Activated CD4-positive, alpha-beta T cell treated with anti-CD3 and anti-CD28 coated beads, Interleukin-2, amount 50 U/mL, for 24 hours (primary cell): ENCODE measurements at places on chromosomes 12 and 14.

DNA sequence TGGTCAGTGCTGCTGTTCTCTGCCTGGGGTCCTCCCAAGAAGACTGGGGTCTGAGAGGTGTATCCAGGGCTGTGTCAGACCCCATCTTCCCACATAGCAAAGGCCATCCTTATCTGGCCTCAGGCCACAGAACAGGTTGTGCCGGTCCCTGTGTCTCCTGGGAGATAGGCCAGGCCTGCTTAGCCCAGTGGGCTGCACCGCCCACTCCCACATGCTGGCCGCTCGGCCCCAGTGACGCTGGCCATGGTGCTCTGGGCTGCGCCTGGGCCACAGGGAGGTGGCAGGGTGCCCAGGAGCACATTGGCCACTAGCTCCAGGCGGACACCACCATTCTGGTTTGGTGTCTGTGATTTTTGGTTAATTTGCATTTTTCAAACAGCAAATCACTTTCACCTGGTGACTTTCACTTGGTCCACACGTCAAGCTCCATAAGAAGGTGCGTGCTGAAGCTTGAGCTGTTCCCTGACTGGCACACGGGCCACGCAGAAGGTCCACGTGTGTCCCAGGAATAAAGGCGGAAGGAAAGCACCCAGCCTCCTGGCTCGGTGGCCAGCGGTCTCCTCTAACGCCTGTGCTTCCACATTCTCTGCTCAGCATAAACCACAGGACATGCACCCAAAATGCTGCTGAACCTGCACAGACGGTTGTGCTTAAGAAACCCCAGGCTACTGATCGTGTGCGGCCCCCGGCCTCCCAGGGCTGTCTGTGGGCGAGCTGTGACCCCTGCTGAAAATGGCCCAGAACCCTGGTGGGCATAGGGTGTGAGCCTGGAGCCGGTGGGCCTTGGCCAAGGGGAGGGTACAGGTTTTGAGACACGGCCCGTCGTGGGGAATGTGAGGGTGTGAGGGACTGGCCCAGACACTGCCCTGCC is 4.6 kb downstream of the FBRSL1 start:
- no peak for DNase-seq

DNA sequence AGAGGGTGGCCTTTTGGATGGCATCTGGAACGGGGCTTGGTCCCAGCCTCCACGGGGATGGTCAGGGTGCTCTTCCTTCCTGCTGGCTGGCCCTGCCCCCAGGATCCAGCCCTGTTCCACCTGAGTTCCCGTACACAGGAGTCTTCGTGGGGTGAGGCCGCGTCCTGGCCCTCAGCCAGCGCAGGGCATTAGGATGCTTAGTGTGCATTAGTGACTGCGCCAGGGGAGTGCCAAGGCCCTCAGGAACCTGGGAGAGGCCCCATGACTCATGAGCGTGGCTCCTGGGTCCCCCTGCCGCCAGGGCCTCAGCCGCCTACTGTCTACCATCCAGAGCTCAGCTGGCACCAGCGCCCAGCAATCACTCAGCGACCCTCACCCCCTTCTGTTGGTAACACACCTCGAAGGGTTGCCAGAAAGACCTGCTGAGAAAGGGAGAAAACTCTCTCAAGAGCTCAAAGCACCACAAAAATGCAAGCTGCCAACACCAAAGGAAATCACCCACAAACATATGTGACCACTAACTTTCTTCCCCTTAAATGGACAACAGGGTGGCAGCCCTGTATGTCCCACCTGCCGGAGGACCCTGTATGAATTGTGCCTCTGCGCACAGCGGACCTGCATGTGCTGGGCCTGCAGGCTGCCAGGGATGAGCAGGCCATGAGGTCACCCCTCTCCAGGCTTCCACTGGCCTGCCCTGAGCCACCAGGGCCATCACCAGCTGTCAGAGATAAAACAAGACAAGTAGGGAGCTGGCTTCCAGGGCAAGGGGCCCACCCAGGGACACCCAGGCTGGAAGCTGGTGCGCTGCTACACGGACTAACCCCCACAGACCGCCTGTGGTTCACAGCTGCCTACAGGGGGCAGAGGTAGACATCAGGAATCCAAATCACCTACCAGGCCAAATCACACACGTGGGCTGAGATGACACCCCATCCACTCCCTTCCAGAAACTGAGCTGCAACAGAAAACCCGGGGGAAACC is 28.7 kb downstream of the CCDC85C start:
- DNase-seq, result no peak

DNA sequence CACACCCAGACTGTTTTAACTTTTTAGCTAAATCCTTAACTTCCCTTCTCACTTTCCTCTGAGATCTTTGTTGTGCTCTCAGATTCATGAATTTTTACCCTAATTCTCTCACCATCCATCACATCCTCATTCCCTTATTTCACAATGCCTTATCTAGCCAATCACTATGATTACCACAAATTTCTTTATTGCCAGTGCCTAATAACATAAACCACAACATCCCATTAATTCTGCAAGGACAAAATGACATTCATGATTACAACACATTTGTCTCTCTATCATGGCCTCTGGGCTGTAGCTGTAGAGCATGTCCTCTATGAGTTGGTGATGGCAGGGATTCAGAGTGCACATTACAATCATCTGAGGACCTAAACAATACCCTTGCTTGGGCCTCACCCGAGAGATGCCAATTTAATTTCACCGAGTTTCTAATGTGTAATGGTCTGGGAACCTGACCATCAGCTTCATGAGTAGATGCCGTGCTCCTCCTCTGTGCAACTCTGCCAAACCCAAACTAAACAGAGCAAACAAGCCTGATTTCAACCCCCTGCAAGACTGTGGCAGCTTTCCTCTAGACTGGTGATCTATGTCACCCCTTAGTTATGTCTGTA is 99.3 kb downstream of the SPTSSA start:
- no peak for DNase-seq

DNA sequence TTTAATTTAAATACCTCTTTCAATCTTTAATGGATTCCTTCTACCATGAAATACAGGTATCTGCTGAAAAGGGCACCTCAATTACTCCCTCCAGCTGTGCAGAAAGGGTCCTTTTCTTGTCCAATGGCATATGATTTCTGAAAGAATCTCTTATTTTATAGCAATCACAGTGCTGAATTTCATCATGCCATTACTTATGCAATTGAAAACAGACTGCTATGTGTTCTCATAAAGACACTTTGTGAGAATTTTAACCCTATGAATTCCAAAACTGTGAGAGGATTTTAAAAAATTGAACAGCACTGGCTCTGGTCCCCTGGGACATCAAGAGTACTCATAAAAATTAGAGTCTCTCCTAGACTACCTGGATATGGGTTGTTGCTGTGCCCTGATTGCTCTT is 45.9 kb upstream of the CNOT2 start:
- DNase-seq, result no peak

DNA sequence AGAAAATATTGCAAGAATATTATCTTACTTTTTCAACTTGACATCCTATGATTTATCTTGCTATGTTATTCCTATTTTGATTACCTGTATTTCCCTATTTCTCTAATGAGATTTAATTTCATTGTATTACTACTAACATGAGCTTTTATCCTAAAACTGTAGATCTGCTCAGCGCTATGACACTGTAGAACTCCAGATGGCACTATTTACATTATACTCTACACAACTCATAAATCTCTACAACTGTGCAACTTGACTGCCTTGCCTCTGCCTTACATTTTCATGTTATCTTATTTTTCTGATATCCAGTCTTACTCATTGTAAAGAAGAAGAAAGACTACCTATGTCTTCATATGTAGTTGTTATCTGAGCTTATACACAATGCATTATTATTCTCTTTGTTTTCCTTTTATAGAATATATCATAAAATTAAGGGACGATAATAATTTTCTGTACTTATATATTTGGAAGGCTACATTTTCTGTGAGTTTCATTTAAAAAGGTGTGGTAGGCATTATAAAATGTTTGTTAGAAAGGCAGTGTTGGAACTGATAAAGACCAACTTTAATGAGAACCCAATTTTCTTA is 24.1 kb downstream of the NUP37 start:
- no peak for DNase-seq

DNA sequence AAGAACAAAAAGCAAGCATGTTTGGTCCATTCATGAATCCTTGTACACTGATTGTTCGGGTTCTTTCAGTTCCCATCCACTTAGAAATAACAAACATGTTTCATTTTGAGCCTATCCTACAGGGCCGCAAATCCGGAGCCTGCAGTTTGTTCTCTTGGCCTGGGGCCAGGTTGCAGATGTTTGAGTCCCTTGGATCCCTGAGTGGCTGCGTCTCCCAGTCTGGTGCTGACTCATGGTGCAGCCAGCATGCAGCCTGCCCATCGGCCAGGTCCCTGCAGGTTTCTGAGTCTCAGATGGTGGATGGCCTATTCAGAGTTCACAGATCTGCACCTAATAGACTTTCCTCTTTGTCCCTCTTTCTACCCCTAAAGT is 1.9 kb upstream of the DYNC1H1 start:
- DNase-seq, result no peak

- DNase-seq, result no peak
Measured at GRCh38 chr12:55034218-55034617, 14.4 kb downstream of the NEUROD4 start.
